ENCODE measurements at places on chromosomes 4 and X. TPM values are rescaled to one million over a fixed set of nuclear protein-coding genes. Genes with fewer than 3 reads are reported as not detected.
A peak's percentile ranks its signal among the peaks of the same experiment; 100 is the strongest.

GABRG1 gene
- total RNA-seq = not detected

CPE gene
- 94.9 TPM for total RNA-seq

TGIF2LX gene
- not detected for total RNA-seq

TLL1 gene
- not detected for total RNA-seq

SMIM14 gene
- 26.2 TPM for total RNA-seq

ALB gene
- 22,625 TPM for total RNA-seq

CFI gene
- 152 TPM for total RNA-seq

CITED1 gene
- not detected for total RNA-seq

C1QTNF7 gene
- total RNA-seq = not detected

DNA sequence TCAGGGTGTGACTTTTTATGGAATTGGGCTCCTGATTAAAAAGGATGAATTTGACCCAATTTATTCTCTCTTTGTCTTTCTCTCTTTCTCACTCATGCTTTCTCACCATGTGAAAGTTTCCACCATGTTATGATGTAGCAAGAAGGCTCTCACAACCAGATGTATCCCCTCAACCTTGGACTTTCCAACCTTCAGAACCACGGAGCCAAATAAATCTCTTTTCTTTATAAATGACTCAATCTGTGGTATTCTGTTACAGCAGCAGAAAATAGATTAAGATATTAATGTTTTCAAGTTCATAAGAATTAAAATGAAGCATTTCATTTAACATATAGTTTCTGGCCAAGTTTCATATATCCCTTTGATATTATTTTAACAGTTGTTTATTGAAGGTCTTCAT, 698.5 kb downstream of the TRAM1L1 start:
- no peaks in the 10 kb centered on the region for H3K27me3 ChIP-seq
- H3K36me3 ChIP-seq = no peaks in the 10 kb centered on the region
- no peak overlapping the region for H3K4me3 ChIP-seq
- H3K4me1 ChIP-seq = no peaks in the 10 kb centered on the region
- DNase-seq = no peak

- DNase-seq = peak; percentile 61
- H3K27me3 ChIP-seq = no peaks in the 10 kb centered on the region
- peaks cover 47% of the 10 kb centered on the region for H3K4me1 ChIP-seq
Observed at GRCh38 chr4:145482209-145483037, 770 bp downstream of the SMAD1 start.

DNA sequence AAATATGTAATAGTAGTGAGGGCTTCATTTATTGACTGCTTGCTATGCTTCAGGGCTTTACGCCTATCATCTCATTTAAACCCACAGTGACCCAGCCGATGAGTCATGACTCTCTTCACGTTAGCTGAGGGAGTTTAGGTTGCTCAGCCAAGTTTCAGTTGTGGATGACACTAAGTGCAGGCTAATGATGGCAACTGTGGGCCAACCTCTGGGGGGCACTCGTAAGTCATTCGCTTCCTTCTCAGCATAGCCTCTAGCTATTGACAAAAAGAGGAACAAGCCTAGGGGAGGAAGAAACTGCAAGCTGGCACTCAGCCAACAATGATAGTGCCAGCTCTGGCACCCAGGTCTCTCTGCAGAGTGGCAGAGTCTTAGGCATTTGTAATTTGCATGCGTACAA, 325.0 kb downstream of the ARHGAP10 start:
- H3K27ac ChIP-seq = no peak overlapping the region
- H3K4me3 ChIP-seq = no peak overlapping the region
- DNase-seq = no peak
- H3K27me3 ChIP-seq = no peaks in the 10 kb centered on the region
- H3K36me3 ChIP-seq = no peaks in the 10 kb centered on the region

- no peak overlapping the region for H3K27ac ChIP-seq
- H3K36me3 ChIP-seq = no peaks in the 10 kb centered on the region
- no peaks in the 10 kb centered on the region for H3K4me1 ChIP-seq
- H3K27me3 ChIP-seq = no peaks in the 10 kb centered on the region
- no peak overlapping the region for H3K4me3 ChIP-seq
- DNase-seq = no peak
Observed at GRCh38 chrX:8987672-8988250, 46.2 kb downstream of the FAM9B start.

DNA sequence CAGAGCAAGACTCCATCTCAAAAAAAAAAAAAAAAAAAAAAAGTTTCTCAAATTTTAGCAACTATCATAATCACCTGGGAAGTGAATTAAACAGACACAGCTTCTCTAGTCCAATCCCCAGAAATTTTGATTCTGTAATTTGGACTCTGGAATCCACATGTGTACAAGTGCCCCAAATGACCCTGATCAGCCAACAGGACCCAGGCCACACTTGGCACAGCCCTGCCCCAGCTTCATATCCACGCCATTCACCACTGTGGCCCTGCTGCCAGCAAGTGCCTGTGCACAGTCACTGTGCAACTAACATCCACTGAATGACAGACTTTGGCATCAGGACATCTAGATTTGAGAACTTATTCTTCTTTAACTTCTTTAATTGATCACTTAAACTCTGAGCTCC, 14.1 kb upstream of the CXCL13 start:
- H3K27me3 ChIP-seq = no peaks in the 10 kb centered on the region
- no peak for DNase-seq
- no peak overlapping the region for H3K4me3 ChIP-seq
- H3K27ac ChIP-seq = no peak overlapping the region

DNA sequence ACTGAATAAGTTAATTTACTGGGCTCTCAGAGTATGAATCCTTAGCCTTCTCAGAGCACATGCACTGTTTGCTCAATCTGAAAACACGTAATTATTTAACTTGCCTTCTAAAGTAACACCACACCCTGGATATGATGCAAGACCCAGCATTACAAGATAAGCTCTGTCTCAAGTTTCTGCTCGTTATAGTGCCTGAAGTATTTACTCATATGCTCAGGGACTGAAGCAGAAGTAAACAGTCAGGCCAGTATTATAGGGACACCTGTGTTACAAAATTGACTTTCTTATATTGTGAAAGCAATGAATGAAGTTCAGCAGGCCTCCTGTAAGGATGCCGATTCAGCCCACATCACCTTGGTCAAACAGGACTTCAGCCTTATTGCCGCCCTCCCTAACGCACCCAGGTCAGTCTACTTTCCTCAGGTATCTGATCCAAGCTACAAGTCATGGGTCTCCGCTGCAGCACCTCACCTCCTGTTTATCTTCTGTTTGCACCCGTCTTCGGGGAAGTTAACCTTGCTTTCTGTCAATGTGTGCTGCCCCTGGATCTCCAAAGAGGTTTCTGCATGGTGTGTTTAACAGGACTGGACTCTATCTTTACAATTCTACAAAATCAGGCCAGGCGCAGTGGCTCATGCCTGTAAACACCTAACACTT, 42.8 kb upstream of the KLF3 start:
- H3K36me3 ChIP-seq = no peaks in the 10 kb centered on the region
- no peak overlapping the region for H3K27ac ChIP-seq
- peak; percentile 44 for DNase-seq

DNA sequence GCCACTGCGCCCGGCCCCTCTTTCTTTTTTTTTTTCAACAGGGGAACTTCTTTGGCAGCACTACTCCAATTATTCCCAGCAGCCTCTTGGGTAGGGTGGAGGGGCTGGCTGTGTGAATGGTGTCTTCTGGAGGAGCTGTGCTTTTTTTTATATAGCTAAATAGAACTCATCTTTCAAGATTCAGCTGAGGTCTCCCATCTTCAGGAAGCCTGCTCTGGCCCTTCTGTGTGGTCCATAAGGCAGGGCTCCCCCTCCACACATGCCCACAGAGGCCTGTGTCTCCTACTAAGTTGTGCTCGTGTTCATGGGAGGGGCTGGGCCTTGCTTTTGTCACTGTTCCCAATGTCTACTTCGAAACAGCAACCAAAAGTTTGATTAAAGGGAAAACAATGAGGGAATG, 116.8 kb downstream of the AFAP1 start:
- no peaks in the 10 kb centered on the region for H3K27me3 ChIP-seq
- no peak overlapping the region for H3K27ac ChIP-seq
- H3K36me3 ChIP-seq = peaks cover 2% of the 10 kb centered on the region
- no peak overlapping the region for H3K4me3 ChIP-seq
- H3K4me1 ChIP-seq = peaks cover 35% of the 10 kb centered on the region
- DNase-seq = no peak

GRCh38 chrX:153554519-153555167, 37.2 kb downstream of the ATP2B3 start:
- peak; percentile 27 for DNase-seq
- no peak overlapping the region for H3K4me3 ChIP-seq
- peaks cover 47% of the 10 kb centered on the region for H3K27me3 ChIP-seq
- no peaks in the 10 kb centered on the region for H3K36me3 ChIP-seq
- no peak overlapping the region for H3K27ac ChIP-seq
- peaks cover 5% of the 10 kb centered on the region for H3K4me1 ChIP-seq

DNA sequence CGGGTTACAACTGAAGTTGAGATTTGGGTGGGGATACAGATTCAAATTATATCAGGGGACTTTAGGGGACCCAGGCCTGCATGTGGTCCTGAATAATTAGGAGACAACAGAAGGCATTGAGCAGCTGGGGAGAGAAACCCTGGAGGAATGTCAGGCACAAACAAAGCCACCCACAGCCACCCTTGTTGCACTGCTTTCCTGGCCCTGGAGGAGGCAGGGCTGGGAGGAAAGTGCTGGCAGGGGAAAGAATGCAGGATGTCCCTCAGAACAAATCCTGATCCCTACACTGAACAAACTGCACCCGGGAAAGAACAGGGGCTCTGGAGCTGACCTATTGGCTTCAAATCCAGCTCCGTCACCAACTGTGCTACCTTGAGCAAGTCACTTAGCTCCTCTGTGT, 214.1 kb upstream of the ATP6AP2 start:
- H3K27ac ChIP-seq = no peak overlapping the region
- no peak overlapping the region for H3K4me3 ChIP-seq
- H3K27me3 ChIP-seq = no peaks in the 10 kb centered on the region
- no peaks in the 10 kb centered on the region for H3K36me3 ChIP-seq
- no peaks in the 10 kb centered on the region for H3K4me1 ChIP-seq

GRCh38 chrX:70481471-70482270, 37.0 kb downstream of the DLG3 start:
- H3K36me3 ChIP-seq = 0 out of 3 replicates have a peak, but pooled peaks cover 3% of the 10 kb centered on the region
- peaks cover 34% of the 10 kb centered on the region for H3K4me1 ChIP-seq
- H3K27ac ChIP-seq = no peak overlapping the region

GRCh38 chrX:41084893-41085511, at the start of gene USP9X:
Gene USP9X, plus strand, starts transcription at chrX:41085445. Its CDS starts 38,184 bp downstream, at chrX:41123629.
- peak within 1 kb of the TSS; percentile 84 for H3K4me3 ChIP-seq
- peak within 1 kb of the TSS; percentile 100 for H3K27ac ChIP-seq
- no peaks in the 10 kb centered on the region for H3K36me3 ChIP-seq
- DNase-seq = peak; percentile 66
- H3K4me1 ChIP-seq = peaks cover 25% of the 10 kb centered on the region

DNA sequence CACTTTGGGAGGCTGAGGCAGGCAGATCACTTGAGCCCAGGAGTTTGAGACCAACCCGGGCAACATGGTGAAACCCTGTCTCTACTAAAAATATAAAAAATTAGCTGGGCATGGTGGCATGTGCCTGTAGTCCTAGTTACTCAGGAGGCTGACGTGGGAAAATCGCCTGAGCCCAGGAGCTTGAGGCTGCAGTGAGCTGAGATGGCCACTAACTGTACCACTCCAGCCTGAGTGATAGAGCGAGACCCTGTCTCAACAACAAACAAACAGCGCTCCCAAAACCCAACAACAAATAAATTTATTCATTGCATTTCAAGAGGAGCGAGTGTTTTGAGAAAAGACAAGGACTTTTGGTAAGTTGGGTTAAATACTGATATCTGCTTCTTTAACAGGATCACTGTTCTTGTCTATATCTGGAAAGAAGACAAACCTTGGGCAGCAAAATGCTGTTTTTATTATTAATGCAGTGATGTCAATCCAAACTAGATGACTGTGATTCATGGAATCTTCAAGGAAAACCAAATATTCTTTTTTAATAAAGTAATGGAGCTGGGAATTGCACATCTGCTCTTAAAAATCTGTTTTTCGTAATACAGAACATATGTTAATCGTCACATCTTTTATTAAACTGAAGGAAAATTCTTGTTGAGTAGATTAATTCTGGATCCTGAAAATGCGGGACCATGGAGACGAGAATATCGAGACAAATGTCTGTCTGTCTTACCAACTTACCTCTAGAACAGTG, 90.8 kb upstream of the LIMCH1 start:
- no peak for DNase-seq
- no peaks in the 10 kb centered on the region for H3K4me1 ChIP-seq
- no peak overlapping the region for H3K4me3 ChIP-seq
- H3K36me3 ChIP-seq = no peaks in the 10 kb centered on the region
- H3K27ac ChIP-seq = no peak overlapping the region
- no peaks in the 10 kb centered on the region for H3K27me3 ChIP-seq

GRCh38 chr4:2714061-2714770, 41.9 kb downstream of the TNIP2 start:
- H3K27me3 ChIP-seq = no peaks in the 10 kb centered on the region
- H3K4me1 ChIP-seq = peaks cover 11% of the 10 kb centered on the region
- DNase-seq = no peak
- no peak overlapping the region for H3K27ac ChIP-seq
- peaks cover 15% of the 10 kb centered on the region for H3K36me3 ChIP-seq

DNA sequence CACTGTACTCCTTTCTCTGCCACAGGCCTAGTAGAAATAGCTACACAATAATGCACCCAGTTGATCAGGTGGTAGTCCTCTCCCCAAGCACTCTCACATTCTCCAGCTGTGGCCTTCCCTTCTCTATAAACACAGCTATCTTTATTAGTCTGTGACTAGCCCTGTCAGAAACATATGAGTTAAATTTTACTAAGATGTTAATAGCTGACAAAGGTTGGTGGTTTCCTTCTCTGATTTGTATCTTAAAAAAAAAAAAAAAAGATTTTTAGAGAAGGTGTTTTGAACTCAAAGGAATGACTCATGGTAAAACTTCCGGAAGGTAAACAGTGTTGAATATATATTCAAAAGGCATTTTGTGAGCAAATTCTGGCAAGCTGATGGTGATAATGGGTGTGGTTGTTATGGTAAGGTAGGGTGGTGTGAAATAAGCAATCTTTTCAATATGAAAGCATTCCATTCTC, 327.4 kb downstream of the PPP3CA start:
- H3K4me3 ChIP-seq = no peak overlapping the region
- peaks cover 15% of the 10 kb centered on the region for H3K4me1 ChIP-seq
- DNase-seq = peak; percentile 25
- H3K36me3 ChIP-seq = no peaks in the 10 kb centered on the region
- H3K27ac ChIP-seq = no peak overlapping the region

DNA sequence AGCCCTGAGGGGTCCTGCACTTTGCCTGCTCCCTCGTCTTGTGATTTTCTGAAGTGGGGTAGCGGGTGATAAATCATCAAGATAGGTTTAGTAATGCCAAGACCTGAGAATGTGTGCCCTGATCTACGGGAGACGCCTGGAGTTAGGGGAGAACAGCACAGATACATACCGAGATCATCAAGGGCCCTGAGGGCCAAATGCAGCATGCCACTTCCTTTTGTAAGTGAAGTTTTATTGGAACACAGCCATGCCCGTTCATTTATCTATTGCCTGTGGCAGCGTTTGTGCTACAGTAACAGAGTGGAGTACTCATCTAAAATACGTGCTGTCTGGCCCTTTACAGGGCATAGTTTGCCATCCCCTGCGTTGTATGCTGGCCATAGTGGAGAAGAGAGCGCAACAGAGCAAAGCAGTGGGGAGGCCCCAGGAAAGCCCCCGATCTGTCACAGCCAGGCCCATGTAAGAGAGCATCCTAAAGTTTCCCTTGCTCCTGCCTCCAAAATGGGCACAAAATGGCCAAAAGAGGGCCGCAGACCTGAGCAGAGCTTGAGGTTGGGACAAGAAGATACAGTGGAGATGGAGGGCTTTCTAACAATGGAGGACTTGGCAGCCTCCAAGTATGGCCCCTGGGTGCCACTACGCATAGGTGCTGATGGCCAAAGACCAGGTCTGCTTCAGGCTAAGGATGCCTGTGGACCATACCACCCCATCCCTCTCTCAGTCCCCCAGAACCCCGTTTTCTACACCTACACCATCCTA, 167.0 kb downstream of the SMIM20 start:
- H3K27ac ChIP-seq = no peak overlapping the region
- no peak for DNase-seq
- no peaks in the 10 kb centered on the region for H3K4me1 ChIP-seq
- peaks cover 6% of the 10 kb centered on the region for H3K27me3 ChIP-seq
- no peaks in the 10 kb centered on the region for H3K36me3 ChIP-seq
